WTC11 (cell line): ENCODE measurements at places on chromosomes 5 and 9. TPM values are rescaled to one million over a fixed set of nuclear protein-coding genes. Genes with fewer than 3 reads are reported as not detected.

The RNF180 gene
- total RNA-seq: 2.5 to 3.4 TPM (median 2.7 TPM) in 3 replicates

GRCh38 chr9:22332202-22332601 is 114.4 kb upstream of the DMRTA1 start:
- DNase-seq: no peak

The F12 gene
- 10.0 to 12.8 TPM (median 12.1 TPM) in 3 replicates for total RNA-seq

The OR1Q1 gene
- total RNA-seq: not detected in 3 replicates

The SCGB3A2 gene
- 57.3 to 79.1 TPM (median 66.0 TPM) in 3 replicates for total RNA-seq

DNA sequence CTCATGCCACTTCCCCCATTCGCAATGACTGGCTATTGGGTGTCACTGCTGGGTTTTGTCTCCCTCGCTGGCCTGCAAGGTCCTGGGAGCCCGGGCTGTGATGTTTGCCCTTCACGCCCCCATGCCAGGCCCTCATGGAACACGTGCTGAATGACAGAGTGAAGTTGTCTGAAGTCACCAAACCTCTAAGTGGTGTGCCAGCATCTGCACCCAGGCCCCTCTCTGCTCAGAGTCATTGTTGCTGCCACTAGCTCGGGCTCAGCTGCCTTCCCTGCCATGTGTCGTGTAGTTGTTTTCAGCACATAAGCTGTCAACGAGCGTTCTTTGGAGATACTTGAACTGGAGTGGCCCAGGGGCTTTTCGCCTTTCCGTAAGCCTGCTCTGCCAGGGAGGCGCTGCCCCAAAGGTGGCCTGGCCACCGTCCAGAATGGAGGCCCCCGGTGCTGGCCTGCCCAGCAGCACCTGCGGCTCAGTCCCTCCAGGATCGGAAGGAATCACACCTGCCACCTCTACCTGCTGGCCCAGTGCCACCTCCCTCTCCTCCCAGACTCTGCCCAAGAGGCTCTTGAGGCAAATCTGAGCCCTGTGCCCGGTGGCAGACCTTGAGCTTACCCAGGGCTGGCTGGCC is 250.1 kb downstream of the PBX3 start:
- no peak for DNase-seq

- no peak for DNase-seq
Observed at GRCh38 chr9:132395560-132395959, 11.1 kb downstream of the TTF1 start.

GRCh38 chr5:170152767-170153166 is 47.1 kb downstream of the FOXI1 start:
- DNase-seq: no peak

The PDE8B gene
- 0.31 to 0.62 TPM (median 0.53 TPM) in 3 replicates for total RNA-seq

The PCDHA1 gene
- total RNA-seq: 2.2 to 2.7 TPM (median 2.4 TPM) in 3 replicates

The NDUFB6 gene
- total RNA-seq: 56.0 to 67.2 TPM (median 62.4 TPM) in 3 replicates

- no peak for DNase-seq
Observed at GRCh38 chr9:68995776-68996175, 18.1 kb downstream of the PRKACG start.

DNA sequence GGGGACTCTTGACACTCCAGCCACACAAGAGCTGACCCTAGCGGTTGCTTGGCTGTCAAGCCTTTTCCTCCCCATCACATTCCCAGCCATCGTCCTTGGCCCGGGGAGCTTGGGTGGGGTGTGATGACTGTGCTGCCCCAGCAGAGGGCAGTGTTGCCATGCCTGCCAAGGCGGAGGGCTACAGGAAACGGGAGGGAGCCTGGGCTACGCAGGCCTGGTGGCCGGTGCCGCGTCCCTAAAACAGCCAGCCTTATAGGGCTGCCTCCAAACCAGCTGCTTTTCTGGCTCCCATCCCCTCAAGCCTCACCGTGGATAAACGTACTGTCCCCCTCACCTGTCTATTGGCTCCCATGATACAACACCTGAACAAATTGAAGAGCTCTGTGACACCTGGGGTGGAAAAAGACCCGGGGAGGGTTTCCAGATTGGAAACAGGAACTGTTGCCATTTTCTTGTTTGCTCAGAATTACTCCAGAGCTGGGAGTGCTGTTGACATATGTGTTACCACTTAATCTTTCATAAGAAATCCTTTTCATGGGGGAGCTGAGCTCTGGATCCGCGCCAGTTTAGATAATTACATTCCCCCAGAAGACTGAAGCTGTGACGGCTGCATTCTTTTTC is 72.8 kb upstream of the ASTN2 start:
- peak; percentile 90 for DNase-seq

The CAMK4 gene
- total RNA-seq: 5.8 to 10.6 TPM (median 7.4 TPM) in 3 replicates

The NEUROG1 gene
- total RNA-seq: 0.13 to 0.18 TPM in 2 of 3 replicates, not detected in the other

DNA sequence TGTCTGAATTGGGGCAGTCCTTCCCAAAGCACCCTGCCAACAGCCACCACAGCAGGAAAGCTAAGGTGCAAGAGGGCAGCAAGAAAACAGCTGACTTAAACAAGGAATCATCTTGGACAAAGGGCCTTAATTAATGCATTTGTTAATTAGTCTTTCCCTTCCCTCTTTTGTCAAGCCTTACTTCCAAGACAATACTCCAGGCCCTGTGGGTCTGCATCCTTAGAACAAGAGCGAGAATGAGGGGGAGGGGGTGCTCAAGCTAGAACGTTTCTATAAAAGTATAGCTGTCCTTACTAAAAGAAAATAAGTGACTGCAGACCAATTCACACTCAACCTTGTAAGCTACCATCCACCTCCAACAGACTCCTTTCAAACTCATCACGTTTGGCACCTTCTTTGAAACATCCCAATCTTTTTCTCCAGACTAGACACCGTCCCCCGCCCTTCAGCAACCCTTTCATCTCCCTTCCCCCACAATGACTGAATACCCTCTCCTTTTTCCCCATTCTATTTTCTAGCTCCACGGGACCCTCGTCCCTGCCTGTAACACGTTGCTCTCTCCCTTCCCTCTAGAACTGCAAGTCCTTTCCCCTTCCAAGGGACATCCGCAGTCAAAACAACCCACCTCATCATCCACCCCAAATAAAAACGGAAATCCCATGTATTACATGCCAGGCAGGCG is 85.7 kb upstream of the RNF38 start:
- DNase-seq: no peak

- peak; percentile 60 for DNase-seq
Observed at GRCh38 chr5:53095931-53096525, 13.5 kb downstream of the MOCS2 start.

DNA sequence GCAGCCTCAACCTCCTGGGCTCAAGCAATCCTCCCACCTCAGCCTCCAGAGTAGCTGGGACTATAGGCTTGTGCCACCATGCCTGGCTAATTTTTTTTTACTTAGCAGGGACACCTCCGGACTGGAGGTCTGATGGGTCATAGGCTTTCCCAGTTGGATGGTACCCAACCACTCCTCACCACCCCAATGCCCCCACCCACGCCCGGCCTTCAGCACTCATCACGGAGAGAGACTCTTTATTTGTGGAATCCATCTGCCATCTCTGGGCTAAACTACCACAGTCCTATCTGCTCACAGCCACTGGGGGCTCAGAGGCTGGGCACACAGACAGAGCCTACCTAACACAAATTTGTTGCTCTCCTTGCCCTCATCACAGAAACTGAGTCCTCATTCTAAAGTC is 58.3 kb upstream of the STXBP1 start:
- DNase-seq: no peak

GRCh38 chr5:68265822-68266395 is 50.4 kb downstream of the PIK3R1 start:
- no peak for DNase-seq

The BTNL3 gene
- not detected in 3 replicates for total RNA-seq

GRCh38 chr9:121394292-121394691 is 24.2 kb upstream of the STOM start:
- DNase-seq: no peak

- DNase-seq: no peak
Observed at GRCh38 chr5:40022057-40022456, 597.3 kb upstream of the DAB2 start.

- DNase-seq: no peak
Observed at GRCh38 chr9:110146373-110146772, 61.6 kb downstream of the C9orf152 start.

The RGS7BP gene
- 1.7 to 5.1 TPM (median 3.4 TPM) in 3 replicates for total RNA-seq

The MAMDC2 gene
- 6.0 to 6.3 TPM (median 6.3 TPM) in 3 replicates for total RNA-seq

GRCh38 chr5:7420510-7421280 is 24.8 kb downstream of the ADCY2 start:
- DNase-seq: peak; percentile 58

The MARCOL gene
- total RNA-seq: not detected in 3 replicates

The LRRC19 gene
- not detected in 3 replicates for total RNA-seq

GRCh38 chr9:136328011-136328621 is 777 bp downstream of the GPSM1 start:
- no peak for DNase-seq

GRCh38 chr9:95045751-95046150 is 271.8 kb downstream of the FANCC start:
- peak; percentile 39 for DNase-seq

- no peak for DNase-seq
Observed at GRCh38 chr5:160497878-160498277, 76.2 kb downstream of the PTTG1 start.

DNA sequence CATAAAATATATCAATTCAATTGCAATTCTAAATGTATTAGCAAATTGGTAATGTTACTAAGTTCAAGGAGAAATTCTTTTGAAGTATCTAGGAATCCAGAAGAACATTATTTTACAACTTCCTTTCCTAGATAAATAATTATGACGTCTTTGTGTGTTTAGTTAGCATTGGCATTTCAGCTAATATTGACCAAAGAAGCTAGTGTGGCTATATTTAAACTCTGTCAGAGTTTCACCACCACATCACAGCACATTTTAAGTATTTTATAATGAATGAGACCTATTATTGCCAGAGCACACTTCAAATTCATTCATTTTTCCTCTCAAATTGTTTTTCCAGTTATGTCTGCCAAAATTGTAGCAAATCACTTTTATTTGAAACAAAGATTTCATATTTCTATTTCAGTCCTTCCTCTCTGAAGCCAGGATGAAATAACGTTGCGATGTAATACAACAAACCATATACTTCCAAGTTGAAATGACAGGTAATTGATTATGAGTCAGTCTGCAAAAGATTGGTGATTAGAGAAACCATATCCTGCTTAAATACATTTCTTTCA is 18.9 kb downstream of the PLK2 start:
- DNase-seq: no peak
